Thoracic aorta (tissue), 2 donors: ENCODE measurements at places on chromosomes 11 and 22. TPM values are rescaled to one million over a fixed set of nuclear protein-coding genes. Genes with fewer than 3 reads are reported as not detected.

DNA sequence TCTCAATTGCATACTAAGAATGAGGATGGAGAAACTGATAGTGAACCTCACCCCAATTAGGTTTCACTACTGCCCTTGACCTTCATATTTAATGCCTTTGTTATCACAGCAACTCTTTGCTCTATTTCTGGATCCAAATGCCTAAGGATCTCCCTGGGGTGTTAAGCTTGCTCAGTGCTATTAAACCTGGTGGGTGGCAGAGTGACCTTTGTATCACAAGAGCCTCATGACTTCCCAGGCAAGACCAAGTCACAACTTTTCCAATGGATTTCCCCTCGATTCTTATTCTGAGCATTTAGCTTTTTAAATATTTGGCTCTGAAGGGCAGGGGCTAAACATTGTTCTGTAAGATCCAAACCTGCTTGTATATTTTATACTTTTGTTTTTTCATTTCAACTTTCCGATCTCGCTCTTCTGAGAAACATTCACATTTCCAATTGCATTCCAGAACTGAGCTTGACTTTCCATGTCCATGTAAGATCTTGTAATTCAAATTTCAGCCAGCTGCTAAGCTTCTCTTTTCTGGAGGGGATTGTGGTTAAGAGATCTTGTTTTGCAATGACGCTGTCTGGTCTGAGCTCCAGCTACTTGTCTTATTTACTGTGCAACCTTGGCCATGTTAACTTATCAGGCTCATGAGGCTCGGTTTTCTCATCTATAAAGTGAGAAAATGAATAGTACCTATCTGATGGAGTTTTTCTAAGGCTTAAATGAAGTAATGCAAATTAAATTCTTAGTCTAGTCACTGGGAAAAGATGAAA lies 6.4 kb upstream of the EHF start:
- no peaks in the 10 kb centered on the region for H3K4me1 ChIP-seq
- no peak for DNase-seq
- no peak overlapping the region for H3K27ac ChIP-seq
- no peaks in the 10 kb centered on the region for H3K36me3 ChIP-seq

APOL3 gene
- 101 TPM for total RNA-seq

DNA sequence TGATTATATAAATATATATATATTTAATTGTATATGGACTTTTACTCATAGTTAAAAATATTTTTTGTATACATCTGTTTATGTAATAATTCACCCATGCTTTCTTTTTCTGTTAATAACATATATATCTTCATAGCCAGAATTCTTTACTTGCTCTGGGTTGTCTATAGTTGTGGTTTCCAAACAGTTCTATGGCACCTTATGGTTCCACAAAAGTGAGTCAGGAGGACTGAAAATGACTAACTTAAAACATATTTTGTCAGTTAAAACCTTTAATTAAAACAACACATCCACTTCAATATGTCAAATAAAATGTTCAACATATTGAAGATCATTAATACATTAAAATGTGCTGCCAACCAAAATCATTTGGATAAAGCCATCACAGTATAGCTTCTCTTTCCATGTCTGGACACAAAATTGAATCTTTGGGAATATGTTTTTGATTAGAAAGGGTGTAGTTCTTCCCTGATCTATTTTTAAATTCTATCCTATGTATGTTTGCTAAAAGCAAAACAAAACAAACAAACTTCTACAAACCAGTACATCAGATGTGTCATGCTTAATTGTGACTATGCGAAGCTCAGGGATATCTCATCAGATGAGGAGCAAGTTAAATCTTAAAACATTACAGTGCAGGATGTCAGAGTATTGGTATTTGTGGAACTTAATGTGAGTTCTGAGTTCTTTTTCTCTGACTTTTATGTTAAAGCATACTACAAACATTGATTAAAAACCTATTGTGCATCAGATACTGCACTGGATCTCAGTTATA lies 1488.4 kb upstream of the TENM4 start:
- no peaks in the 10 kb centered on the region for H3K27me3 ChIP-seq
- no peaks in the 10 kb centered on the region for H3K36me3 ChIP-seq
- DNase-seq = no peak
- no peak overlapping the region for H3K4me3 ChIP-seq

DNA sequence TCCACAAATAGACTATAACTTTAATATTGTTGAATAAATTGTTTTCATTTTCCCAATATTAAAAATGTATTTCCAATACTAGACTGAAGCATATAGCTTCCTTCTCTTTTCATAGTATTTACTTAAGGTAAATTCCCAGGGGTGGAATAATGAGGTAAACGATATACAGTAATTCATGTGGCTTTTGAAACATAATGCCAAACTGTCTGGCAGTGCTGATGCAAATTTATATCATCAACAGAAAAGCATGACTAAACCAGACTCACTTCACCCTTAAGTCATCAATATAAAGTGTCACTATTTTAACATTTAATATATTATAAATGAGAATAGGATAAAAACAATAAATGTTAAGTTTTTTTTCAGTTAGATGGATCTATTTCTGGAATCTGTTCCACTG lies 13.6 kb downstream of the C2CD3 start:
- H3K27ac ChIP-seq = no peak overlapping the region
- no peaks in the 10 kb centered on the region for H3K4me1 ChIP-seq
- no peak for DNase-seq
- no peaks in the 10 kb centered on the region for H3K36me3 ChIP-seq
- no peak overlapping the region for H3K4me3 ChIP-seq
- H3K27me3 ChIP-seq = no peaks in the 10 kb centered on the region

MMP8 gene
- total RNA-seq = not detected

DNA sequence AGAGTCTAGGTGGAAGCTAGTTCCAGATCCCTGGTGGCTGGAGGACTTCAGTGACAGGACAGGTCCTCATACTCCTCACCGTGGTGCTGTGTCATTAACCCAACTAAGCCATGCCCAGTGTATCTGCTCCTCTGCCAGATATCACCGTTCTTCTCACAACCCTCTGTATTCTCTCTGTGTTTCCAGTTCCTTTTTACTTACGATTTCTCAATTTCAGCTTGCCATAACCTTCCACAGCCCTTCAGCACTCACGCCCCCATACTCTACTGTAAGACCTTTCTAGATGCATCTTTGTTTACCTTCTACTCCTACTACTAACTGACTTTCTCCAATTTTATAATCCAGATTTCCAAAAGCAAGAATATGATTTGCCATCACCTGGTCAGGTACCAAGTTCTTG lies 26.1 kb upstream of the RIC3 start:
- no peaks in the 10 kb centered on the region for H3K27me3 ChIP-seq
- no peak for DNase-seq
- H3K4me1 ChIP-seq = no peaks in the 10 kb centered on the region

SCUBE1 gene
- total RNA-seq = 6.0 TPM

DNA sequence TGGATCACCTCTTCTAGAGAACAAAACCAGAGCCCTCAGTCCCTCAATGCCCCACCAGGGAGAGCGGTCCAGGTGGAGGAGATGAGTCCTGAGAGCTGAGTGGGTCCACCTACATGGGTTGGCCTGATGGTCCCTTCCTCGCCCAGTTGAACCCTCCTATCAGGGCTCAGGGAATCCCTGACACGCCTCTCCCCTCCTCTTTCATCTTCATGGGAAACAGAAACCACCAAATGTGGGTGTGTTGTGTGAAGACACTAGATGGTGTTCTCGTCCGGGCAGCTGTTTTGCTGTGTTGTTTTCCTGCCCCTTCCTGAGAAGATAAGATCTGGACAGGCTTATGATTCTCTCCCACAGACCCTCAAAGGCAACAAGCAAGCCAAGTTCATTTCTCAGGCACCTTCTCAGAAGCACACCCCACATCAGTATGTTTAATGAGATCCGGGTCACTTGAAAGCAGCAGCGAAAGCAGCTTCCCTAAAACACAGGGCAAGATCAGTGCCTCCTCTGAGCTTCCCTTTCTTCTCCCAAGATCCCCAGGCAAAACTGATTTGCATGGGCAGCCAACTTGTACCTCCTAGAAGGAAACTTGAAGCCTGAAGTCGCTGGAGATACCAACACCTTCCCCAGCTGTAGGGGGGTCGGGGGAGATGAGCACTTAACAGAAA lies 35.3 kb upstream of the POU2AF1 start:
- no peak overlapping the region for H3K4me3 ChIP-seq
- H3K27me3 ChIP-seq = no peaks in the 10 kb centered on the region
- no peak overlapping the region for H3K27ac ChIP-seq
- peaks cover 6% of the 10 kb centered on the region for H3K4me1 ChIP-seq
- DNase-seq = no peak

KCNK7 gene
- not detected for total RNA-seq

NCR3LG1 gene
- total RNA-seq = 4.2 TPM

RCOR2 gene
- 3.8 TPM for total RNA-seq

GRCh38 chr22:23236440-23237184 lies 56.3 kb downstream of the BCR start:
- H3K4me1 ChIP-seq = peaks cover 30% of the 10 kb centered on the region
- no peaks in the 10 kb centered on the region for H3K27me3 ChIP-seq
- H3K36me3 ChIP-seq = no peaks in the 10 kb centered on the region
- peak overlapping the region; percentile 21 for H3K4me3 ChIP-seq
- no peak for DNase-seq
- peak overlapping the region; percentile 74 for H3K27ac ChIP-seq

DNA sequence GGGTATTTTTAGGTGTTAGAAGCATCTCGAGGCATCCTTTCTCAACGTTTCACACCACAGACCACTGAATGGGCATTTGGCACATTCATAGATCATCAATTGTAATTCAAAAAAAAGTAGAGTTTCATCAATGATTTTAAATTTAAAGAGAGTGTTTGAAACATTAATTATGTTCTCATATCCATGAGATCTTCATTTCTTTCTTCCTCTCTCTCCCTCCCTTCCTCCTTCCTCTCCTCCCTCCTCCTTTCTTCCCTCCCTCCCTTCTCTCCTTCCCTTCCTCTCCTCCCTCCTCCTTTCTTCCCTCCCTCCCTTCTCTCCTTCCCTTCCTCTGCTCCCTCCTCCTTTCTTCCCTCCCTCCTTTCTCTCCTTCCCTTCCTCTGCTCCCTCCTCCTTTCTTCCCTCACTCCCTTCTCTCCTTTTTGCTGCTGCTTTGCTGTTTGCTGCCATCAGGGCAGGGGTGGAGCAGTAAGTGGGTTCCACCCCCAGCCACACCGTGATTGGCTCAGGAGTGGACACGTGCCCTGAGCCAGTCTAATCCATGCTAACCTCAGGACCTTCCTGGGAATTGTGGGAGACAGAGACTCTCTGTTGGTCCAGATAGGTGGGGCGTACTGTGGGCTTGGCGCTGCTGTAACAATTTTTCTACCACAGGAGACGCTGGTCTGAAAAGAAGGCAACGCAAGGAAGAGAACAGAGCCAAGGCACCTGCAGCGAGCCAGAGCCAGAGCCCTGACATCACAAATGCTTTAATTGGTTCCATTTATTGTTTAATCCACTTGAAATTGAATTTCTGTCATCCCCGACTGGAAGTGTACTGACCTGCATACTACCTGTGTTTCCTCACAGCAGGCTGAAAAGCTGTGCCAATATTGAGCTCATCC lies 33.7 kb upstream of the APOBEC3A start:
- H3K4me1 ChIP-seq = peaks cover 40% of the 10 kb centered on the region
- H3K27ac ChIP-seq = peak overlapping the region; percentile 83
- DNase-seq = peak; percentile 28
- H3K36me3 ChIP-seq = no peaks in the 10 kb centered on the region
- H3K27me3 ChIP-seq = no peaks in the 10 kb centered on the region

NXPE4 gene
- total RNA-seq = not detected
